ENCODE measurements at places on chromosomes 4 and X.

- peak; percentile 20 for DNase-seq
Measured at GRCh38 chr4:142719854-142720541, 126.1 kb downstream of the INPP4B start.

GRCh38 chr4:173301518-173302201 is 32.5 kb downstream of the HMGB2 start:
- DNase-seq: peak; percentile 27

DNA sequence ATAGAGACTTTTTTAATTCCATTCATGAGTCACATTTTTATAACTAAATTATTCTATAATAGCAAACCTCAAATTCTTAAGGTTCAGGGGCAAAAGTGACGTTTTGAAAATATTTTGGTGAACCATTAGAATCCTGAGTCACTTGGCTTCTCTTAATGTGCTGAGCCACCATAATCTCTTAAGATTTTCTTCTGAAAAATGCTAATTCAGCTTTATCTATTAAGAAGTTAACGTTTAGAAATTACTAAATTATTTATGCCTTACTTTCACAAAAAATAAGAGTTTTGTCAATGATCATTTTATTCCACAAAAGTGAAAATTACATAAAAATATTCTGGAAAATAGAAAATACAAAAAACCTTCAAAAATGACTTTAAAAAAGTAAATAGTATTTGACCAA is 72.5 kb downstream of the GPM6A start:
- DNase-seq: no peak

GRCh38 chr4:40613456-40613855 is 16.2 kb downstream of the RBM47 start:
- no peak for DNase-seq

DNA sequence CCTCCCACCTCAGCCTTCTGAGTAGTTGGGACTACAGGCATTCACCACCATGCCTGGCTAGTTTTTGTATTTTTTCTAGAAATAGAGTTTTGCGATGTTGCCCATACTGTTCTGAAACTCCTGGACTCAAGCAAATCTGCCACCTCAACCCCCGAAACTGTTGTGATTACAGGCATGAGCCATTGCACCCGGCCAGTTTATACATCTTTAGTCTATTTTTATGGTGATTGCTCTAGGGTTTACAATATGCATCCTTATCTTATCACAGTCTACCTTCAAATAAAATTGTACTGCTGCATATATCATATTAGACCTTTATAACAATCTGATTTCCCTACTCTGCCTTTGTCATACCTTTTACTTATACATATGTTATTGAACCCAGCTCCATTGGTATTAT is 56.9 kb downstream of the SOWAHB start:
- DNase-seq: no peak

- DNase-seq: no peak
Measured at GRCh38 chr4:154778264-154778663, 2.8 kb upstream of the RBM46 start.

DNA sequence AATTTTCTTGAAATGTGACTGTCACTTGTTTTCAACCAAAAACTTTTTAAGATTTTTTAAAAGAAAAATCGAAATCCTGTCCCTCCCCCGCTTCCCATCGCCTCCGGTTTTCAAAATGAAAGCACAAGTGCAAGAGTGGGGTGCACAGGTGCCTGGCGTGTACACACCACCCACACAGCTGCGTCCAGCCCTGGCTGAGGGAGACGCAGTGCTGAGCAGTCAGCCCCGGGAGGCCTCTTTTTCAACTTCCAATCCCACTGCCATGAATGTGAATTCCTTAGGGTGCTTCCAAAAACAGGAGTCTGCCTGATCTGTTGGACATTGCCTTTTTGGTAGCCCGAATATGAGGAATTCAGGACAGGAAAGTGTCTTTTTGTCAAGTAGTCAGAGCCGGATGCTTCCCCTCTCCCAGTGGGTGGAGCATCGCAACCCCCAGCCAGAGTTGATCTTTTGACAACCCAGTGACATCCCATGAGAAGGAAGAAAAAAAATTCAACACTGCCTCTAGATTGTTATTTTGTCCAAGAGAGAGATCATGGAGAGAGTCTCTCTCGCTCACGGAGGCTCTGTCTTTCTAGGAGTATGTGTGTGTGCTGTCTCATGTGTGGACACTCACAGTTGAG is 8.9 kb downstream of the PRRG3 start:
- no peak for DNase-seq

Data from CD4-positive, alpha-beta T cell treated with Interleukin-17A for 4 hours (primary cell).